Astrocyte (in vitro differentiated cells and primary cell): ENCODE measurements at places on chromosomes 3 and 15. TPM values are rescaled to one million over a fixed set of nuclear protein-coding genes. Genes with fewer than 3 reads are reported as not detected.
A peak's percentile ranks its signal among the peaks of the same experiment; 100 is the strongest.

The DLEC1 gene
- 0.19 and 0.54 TPM in 2 replicates for total RNA-seq

The SENP8 gene
- total RNA-seq, result 2.6 and 2.9 TPM in 2 replicates

The SCG5 gene
- total RNA-seq, result 12.1 and 14.7 TPM in 2 replicates

The ARL6IP5 gene
- total RNA-seq, result 160 and 166 TPM in 2 replicates

DNA sequence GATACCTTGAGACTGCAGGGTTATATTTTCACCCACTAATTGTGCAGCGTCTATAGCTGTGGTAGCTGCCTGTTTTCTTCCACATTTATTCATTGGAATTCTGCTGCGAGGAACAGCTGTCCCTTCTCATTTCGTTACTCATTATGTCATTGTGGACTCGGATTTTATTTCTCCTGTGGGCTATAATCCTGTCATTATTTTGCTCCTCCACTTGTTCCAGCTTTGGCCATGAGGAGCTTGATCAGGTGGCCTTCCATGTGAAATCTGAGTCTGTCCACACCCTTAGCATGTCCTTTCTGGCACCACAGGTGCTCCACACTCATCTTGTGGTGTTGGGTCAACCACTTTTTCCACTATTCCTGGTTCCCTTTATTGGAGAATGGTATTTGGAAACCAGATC lies 14.8 kb downstream of the LYSMD4 start:
- no peak for DNase-seq

DNA sequence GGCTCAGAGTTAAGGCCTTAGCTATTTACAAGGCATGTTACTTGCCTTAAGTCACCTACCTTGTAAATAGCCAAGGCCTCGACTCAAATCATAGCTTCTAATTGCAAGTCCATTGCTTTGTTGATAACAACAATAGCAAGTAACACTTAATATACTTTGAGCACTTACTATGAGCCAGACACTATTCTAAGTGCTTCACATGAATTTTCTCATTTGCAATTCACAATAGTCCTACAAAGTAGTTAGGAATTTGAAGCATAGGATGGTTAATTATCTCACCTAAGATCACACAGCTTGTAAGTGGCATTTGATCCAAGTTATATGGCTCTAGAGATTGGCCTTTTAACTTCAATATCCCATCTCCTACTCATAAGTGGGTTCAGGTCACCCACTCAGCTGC lies 28.4 kb downstream of the SLC9A9 start:
- no peak for DNase-seq

GRCh38 chr3:155281912-155282311 lies 11.6 kb downstream of the STRIT1 start:
- peak; percentile 38 for DNase-seq

- DNase-seq, result peak; percentile 77
These were observed 331.7 kb upstream of the ADAMTS9 start for GRCh38 chr3:65019443-65020055.
